ENCODE measurements at places on chromosomes 7 and 10.

DNA sequence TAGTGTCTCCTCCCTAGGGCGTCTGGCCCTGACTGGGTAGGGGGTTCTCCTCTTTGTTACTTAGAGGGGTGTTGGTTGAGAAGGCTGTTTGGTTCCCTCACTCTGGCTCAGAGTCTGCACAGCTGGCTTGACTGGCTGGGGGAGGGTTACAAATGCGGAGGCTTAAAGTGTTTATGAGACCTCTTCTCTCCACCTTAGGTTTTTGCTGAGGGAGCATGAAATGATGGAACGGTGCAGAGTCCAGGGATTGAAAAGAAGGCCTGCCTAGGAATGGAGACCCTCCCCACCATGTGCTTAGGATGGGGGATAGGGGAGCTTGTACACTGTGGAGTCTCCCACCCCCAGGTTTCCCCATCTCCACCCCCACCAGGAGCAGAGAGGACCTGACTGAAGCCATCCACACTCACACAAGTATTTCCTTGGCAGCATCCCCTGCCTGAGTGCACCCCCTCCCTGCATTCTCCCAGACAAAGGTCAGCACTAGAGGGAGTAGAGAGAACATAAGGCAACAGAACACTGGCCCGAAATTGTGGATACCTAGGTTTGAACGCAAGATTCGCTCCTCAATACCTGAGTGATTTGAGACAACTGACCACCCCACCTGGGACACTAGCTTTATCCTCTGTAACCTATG, 1.7 kb upstream of the LDB1 start:
- DNase-seq = no peak

DNA sequence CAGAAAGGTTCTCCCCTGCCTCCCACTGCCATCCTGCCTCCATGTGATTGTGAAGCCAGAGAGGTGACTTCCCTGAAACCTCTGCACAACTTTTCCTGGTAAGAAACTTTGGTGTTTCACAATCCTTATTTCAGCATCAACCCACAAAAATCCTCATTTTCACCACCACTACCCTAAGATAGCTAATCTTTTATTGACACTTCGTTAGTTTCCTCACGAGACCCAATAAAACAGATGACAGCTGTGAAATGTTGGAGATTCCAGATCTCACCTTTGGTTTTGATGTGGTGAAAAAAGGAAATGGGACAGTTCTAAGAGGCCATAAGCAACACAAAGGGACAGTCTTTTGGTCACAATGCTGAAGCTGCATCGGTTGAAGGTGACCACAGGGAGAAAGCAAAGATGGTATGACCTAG, 59.9 kb upstream of the TM9SF3 start:
- peak; percentile 59 for DNase-seq

DNA sequence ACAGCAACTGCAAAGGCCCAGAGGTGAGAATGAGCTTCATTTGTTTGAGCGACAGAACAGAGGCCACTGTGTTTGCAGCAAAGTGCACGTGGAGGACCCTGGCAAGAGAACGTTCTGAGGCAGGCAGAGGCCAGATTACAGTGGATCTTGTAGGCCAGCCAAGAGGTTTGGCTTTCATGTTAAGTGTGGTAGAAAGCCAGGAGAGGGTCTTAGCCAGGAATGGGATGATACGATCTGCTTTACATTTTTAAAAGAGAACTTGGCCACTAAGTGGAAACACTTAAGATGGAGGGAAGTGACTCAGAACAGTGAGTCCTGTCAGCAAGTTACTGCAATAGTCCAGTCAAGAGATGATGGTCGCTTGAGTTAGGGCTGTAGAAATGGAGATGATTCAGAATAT, 4.6 kb downstream of the CCDC136 start:
- DNase-seq = peak; percentile 31

DNA sequence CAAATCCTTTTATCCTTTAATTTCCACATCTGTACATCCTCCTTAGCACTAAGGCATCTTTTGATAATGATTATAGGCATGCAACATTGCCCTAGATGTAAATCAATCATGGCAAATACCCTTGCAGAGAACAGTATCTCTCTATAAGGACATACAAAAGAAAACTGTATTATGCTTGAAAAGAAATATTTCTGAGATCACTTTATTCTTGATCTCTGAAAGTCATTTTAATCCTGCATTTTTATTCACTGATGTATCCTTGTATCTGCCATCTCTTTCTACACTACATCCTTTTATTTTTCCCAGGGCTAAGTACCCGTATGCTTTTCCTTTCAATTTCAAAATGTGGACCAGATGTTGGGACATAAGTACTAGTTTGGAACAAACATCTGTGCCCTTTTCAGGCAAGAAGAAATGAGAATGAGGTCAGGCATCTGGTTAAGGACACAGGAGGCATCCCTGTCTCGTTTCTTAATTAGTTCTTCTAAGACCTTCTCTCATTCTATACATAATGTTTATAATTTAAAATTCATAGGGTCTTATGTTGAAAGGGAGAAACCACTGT, 338.6 kb downstream of the CNTNAP2 start:
- DNase-seq = no peak

- DNase-seq = no peak
Observed at GRCh38 chr7:54874804-54875203, 115.8 kb upstream of the SEC61G start.

- no peak for DNase-seq
Observed at GRCh38 chr10:13161857-13162271, 506 bp downstream of the MCM10 start.

GRCh38 chr10:52410916-52411315, 96.8 kb downstream of the DKK1 start:
- DNase-seq = no peak

DNA sequence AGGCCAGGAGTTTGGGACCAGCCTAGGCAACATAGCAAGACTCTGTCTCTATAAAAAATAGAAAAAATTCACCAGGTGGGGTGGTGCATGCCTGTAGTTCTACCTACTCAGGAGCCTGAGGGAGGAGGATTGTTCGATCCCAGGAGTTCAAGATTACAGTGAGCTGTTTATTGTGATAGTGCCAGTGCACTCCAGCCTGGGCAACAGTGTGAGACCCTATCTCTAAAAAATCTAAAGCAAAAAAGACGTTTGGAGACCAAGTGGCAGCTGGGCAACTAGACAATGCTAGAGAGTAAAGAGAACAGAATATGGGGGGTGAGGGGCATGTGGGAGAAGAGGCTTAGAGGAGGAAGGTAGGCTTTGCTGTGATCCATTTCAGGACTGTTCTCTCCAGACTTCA, 1.4 kb downstream of the PDSS1 start:
- DNase-seq = no peak

DNA sequence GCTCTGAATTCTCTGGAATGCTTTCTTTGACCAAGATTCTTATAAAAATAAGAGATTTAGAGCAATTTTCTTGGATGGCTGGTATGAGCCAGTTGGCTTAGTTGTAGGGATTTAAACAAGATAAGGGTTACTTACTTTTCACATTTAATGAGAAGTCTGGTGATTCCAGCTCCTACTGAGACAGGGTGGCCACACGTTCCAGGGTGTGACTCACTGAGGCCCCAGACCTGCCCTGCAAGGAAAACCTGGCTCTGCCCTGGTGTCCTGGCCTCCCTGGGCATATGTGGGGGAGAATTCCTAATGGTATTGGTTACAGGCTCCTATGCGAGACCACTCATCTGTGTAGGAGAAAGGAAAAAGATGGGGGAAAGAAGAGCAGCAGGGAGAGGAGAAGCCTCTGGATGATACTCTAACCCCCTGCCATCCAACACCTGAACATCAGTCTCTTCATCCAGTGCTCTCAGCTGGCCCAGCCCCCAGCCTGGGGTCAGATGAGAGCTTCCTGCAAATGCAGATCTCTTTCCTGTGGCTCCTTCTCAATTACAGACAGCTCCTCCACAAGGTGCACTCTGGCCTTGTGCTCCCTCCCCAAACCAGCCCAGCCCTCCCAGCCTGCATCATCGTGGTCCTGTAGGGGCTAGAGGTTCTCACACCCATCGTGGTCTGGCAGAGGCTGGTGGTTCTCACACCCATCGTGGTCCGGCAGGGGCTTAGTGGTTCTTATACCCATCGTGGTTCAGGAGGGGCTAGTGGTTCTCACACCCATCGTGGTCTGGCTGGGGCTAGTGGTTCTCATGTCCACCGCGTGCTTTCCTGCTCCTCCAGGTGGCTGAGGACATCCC, 139.9 kb downstream of the EGFR start:
- DNase-seq = no peak

GRCh38 chr7:17136126-17136525, 162.3 kb upstream of the AHR start:
- DNase-seq = no peak

- peak; percentile 81 for DNase-seq
Observed at GRCh38 chr7:130896898-130897514, 163.0 kb upstream of the KLF14 start.

DNA sequence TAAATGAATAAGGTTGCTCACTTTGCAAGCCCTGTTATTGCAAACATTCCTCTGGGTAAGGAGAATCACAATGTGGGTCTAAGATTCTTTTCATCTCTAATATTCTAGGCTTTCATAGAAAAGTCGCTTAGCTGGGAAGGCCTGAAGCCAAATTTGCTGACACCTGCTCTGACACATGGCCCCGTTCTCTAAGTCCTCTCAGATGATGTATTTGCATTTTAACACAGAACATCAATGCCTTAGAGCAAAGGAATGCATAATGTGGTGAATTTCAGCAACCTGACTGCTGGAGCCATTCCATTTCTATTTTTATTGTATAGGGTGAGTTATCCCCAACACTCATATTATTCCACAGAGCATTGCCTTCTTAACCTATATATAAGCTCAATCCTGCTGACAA, 682.1 kb upstream of the NRP1 start:
- no peak for DNase-seq

- no peak for DNase-seq
Observed at GRCh38 chr10:75208181-75208580, 2.4 kb upstream of the VDAC2 start.

DNA sequence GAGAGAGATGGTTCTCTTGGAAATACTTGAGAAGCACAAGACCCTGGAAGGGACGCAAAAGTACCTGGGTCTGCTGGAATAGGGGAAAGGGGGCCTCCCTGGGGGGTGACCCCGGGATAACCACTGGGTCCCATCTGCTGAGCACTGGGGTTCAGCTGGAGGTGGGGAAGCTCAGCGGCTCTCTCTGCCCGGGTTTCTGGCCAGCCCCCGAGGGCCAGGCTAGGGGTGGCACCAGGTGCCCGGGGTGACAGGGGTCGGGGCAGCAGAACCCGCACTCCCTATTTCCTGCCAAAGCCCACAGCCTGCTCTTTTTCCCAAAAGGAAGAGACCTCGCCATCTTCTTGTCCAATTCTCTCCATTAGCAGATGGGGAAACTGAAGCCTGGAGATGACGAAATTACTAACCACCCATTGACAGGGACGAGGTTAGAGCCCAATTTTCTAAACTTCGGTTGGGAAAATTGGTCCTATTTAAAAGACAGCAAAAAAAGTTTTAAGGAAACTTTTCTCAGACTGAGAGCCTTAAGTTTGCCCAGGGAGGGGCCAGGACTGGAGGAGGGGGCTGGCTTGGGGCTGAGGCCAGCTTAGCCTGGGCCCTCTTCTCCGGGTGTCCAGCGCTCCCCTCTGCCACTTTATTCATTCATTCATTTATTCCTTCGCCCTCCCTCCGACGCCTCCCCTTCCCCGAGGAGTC, 17.8 kb upstream of the GATA3 start:
- DNase-seq = no peak

- peak; percentile 61 for DNase-seq
Observed at GRCh38 chr10:100347568-100348195, 649 bp downstream of the SCD start.

DNA sequence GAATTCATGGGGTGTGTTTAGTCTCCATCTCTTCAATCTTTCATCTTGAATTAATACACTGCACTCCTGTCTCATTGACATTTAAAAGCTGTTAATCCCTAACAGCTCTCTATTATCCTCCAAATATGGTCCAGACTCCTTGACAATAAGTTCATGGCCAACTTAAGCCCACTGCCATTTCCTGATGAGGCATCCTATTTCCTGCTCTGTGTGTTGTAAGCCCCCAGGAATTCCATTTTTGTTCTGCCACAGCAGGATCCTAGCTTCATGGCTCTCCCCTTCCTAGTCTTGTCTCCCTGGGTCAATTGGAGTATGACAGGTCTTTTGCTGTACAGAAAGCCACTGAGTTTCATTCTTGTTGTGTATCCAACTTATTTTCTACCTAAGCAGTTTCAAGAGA, 218.8 kb downstream of the OTUD1 start:
- no peak for DNase-seq

GRCh38 chr7:106466867-106467266, 182.1 kb upstream of the NAMPT start:
- DNase-seq = no peak

Measured in NB4 (cell line).